KG1 (cell line): ENCODE measurements at places on chromosomes 7 and 10.

- no peak for DNase-seq
Observed at GRCh38 chr10:24257588-24257987, 48.6 kb downstream of the KIAA1217 start.

DNA sequence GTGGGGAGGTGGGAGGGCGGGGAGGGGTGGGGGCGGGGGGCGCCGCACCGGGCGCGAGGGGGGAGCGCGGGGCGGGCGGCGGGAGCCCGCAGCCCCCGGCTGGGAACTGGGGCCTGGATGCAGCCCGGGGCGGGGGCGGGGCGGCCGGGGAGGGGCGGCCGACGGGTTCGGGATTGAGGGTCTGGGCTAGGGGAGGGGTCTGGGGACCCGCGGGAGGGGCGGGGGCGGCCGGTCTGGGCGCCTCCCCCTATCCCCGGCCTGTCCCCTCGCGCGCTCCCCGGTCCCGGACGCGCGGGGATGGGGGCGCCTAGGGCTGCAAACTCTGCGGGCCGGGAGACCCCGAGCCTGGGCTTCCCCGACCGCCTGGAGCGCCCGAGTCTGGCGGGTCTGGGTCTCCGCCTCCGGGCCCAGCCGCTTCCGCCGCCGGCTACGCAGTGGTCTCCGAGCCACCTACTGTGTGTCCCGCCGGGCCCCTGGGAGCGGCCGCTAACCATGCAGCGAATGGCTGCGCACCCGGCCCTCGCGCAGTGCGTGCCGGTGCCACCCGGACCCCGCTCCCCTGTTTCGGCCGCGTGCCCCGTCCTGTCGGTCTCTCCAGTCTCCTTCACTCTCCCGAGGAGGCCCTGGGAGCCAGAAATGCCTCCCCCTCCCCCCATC is 375 bp upstream of the FGF8 start:
- DNase-seq, result no peak

DNA sequence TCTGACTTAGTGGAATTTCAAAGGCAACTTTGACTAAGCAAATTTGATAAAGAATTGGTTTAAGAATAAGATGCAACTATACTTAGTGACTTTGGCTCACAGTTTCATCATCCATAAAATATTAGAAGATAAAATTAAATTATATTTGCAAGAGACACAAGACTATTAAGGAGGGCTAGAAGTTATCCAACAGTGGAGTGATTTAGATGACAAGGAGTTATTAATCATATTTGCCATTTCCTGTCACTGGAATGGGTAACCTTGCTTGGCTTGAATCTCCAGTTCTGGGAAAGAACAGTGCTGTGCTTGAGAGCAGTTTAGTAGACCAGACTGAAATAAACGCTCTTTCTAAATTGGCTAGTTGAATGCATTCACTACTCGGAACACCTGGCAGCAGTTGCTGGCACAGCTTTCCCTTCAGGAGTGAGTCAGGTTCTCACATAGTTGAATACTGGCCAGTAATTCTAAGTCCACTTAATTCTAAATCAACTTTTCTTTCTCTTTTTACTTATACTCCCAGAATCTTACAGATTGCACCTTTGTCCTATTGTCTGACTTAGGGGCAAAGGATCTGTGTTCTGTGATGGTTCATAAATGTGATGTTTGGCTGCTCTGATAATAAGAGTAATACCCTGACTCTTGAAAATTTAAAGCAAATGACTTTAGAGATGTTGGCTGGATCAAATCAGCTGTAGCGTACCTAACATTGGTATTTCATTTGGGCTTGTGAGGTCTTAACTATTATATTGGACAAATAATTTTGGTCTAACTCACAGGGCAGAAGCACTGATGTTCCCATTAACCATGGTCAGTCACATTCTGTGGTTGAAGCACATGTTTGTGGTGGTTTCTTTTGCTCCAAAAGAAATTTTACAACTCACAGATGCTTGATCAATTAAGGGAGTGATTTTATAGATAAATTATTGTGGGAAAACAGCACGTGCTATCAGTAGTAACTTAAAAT is 16.6 kb downstream of the STMP1 start:
- no peak for DNase-seq

DNA sequence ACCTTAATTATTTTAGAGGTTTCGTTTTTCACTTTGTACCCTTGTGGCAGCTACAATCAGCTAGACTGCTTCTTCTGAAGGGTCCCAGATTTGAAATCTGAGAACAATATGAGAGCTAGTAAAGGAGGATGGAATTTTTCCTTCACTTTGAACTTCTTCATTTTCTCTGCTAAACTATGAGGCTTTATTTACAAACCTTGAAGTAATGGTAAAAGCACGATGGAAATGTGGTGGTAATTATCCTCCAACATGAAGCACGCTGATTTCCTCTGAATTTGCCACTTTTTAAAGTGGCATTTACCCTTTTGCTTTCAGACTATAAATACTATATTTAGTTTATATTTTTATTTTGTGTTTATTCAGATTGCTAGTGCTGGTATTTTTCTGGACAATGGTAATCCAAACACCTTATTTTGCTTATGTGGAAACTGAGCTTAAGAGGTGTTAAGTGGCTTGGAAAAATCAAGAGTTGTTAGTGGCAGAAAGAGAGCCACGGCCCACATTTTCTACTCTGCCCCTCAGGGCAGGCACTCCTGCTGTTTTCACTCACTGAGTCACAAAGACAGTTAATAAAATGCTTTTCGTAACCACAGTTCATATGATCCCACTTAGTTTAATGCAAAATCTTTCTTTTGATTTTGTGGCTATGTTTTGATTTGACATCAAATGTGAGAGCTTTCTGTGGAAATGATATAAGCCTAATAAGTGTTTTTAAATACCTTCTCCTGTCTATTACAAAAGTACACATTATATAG is 2.7 kb downstream of the SSMEM1 start:
- no peak for DNase-seq

GRCh38 chr10:132077091-132077490 is 11.3 kb downstream of the JAKMIP3 start:
- no peak for DNase-seq

DNA sequence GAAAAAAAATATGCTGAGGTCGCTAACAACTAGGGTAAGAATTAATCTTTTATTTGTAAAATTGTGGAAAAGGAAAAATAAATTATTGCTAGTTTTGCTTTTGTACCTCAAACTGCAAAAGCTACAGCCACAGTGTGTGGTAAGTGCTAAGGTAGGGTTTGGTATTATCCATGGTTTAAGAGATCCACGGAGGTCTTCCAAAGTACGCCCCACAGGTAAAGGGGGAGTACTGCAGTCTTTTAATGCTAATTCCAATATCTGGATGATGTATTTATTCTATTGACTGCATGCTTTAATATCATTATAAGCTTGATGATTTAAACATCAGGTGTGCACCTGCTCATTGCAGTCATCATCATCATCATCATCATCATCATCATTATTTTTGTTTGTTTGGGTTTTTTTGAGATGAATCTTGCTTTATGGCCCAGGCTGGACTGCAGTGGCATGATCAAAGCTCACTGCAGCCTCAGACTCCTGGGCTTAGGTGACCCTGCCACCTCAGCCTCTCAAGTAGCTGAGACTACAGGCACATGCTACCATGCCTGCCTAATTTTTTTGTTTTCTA is 38.4 kb upstream of the BMS1 start:
- no peak for DNase-seq

- no peak for DNase-seq
Observed at GRCh38 chr7:15571301-15571878, 9.6 kb upstream of the AGMO start.

DNA sequence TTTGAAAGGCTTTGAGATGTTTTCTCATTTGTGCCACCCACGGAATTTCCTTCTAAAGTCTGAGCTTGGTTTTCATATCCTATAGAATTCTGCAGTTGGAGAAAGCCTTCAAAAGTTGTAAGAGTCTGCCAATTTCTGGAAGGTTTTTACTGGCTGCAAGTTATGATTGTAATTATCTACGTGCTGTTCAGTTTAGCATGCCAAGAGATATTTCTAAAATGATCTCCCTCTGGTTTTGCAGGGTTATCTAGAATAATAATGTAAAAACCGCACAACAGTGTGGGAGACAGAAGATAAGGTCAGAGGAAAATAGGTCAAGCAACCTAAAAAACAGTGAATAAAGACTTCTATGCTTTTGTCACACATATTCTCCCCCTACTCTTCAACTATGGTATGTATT is 69.3 kb downstream of the MTERF1 start:
- DNase-seq, result no peak

DNA sequence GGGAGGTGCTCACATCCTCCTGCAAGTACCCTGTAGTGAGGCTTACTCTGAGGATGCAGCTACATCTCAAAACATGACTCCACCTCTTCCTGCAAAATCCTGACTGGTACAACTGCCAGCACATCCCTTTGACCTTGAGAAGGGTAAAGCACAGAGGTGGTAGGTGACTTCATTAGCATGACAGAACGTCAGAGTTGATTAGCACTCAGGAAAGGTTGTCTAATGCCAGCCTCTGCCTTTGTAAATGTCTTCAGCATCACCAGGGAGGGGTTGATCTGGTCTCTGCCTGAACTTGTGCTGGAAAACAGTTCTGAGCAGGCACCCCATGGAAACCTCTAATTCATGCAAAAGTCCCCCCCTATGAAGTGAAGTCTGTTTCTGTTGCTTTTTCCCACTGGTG is 591.3 kb upstream of the GALNT17 start:
- no peak for DNase-seq

GRCh38 chr10:31146491-31147209 is 115.0 kb upstream of the ZNF438 start:
- no peak for DNase-seq

GRCh38 chr10:74052994-74053393 is 55.1 kb downstream of the VCL start:
- DNase-seq, result no peak

DNA sequence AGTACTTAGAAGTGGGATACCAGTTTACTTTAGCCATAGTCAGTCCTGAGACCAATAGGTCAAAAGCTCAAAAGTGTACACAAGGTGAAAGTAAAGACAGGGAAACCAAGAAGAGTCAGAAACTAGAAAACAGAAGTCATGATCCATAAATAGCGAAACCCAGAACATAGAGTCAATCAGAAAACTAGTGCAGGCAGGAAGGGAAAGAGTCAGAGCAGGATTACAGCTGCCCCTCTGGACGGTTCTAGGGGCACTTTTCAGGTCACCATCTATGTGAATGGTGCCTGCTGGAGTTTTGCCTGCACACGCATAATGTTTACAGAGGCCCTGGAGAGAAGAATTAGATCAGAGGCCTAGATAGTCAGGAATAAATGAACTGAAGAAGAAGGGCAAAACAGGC is 22.4 kb upstream of the DMTF1 start:
- DNase-seq, result no peak

GRCh38 chr7:154598864-154599263 is 404.1 kb downstream of the PAXIP1 start:
- DNase-seq, result no peak

DNA sequence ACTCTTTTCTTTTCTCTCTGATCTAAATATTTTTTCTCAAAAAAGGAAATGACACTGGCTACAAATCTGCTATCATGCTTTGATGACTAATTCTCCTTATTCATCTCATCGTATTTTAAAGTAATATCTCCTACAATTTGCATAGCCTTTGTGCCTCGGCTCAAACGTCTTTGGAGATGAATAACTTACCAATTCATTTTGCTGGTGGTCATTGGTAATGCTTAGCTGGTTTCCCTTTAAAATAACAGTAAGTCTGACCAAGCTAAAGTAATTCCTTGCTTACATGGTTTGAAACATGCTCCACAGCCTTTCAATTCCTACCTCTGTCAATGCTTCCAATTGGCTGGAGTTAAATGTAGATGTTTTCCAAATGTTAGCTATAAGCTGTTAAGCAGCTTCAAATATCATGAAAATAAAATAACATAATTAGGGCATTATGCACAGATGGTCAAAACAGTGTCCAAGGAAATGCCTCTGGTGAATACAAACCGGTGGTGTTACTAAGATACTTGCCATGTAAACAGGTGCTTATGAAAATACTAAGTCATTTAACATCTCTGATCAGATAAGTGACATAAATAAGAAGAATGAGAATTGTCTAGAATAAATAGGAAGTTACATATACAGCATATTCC is 435.0 kb downstream of the POM121L12 start:
- DNase-seq, result no peak

GRCh38 chr10:103507235-103508191 is 14.0 kb downstream of the NEURL1 start:
- no peak for DNase-seq

GRCh38 chr7:68488341-68489060 is 1109.8 kb upstream of the AUTS2 start:
- DNase-seq, result no peak

DNA sequence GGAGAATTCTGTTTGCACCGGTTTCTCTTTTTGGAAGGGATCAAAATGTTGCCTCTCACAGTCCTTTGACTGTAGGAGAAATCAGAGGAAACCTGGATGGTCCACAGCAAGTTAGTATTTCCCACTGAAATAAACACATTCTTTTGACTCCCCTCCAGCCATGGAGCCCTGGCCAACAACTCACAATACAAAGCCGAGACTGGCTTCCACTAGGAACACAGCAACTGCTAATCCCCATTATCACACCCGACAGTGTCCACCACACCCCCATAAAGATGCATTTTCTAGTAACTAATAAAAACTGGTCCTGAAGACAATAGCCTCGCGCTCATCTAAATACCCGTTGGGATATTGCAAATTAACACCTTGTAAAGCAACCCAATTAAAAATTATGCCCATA is 798 bp upstream of the MACROH2A2 start:
- no peak for DNase-seq

DNA sequence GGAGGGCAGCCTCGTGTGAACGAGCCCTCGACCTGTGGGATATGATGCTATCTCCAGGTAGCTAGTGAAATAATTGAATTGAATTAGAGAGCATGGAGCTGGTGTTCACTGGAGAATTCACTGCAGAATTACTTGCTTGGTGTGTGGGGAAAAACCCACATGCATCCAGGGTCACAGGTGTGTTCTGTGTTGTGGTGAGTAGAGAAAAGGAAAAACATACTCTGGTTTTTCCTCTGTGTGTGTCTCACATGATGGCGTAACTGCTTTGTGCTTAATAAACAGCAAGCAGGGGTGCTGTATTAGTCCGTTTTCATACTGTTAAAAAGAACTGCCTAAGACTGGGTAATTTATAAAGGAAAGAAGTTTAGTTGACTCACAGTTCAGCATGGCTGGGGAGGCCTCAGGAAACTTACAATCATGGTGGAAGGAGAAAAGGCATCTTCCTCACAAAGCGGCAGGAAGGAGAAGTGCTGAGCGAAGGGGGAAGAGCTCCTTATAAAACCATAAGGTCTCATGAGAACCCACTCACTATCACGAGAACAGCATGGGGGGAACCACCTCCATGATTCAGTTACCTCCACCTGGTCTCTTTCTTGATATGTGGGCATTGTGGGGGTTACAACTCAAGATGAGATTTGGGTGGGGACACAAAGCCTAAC is 62.6 kb downstream of the TACR2 start:
- DNase-seq, result no peak

GRCh38 chr7:155589001-155589980 is 42.9 kb upstream of the CNPY1 start:
- no peak for DNase-seq

GRCh38 chr10:61870526-61870895 is 31.0 kb upstream of the ARID5B start:
- no peak for DNase-seq

- DNase-seq, result no peak
Observed at GRCh38 chr10:81708416-81708815, 166.6 kb upstream of the NRG3 start.

DNA sequence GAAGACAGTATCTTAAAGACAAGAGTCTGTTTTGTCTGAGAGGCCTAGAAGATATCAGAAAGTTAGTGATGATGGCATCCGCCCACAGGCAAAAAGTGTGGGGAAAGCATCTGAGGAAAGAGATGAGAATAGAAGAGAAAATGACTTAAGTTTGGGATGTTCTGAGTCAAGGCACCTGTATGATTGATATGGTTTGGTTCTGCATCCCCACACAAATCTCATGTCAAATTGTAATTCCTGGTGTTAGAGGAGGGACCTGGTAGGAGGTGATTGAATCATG is 568.2 kb upstream of the MGMT start:
- no peak for DNase-seq
